Putamen (tissue), 1 donor: ENCODE measurements at places on chromosomes 1 and 21.

DNA sequence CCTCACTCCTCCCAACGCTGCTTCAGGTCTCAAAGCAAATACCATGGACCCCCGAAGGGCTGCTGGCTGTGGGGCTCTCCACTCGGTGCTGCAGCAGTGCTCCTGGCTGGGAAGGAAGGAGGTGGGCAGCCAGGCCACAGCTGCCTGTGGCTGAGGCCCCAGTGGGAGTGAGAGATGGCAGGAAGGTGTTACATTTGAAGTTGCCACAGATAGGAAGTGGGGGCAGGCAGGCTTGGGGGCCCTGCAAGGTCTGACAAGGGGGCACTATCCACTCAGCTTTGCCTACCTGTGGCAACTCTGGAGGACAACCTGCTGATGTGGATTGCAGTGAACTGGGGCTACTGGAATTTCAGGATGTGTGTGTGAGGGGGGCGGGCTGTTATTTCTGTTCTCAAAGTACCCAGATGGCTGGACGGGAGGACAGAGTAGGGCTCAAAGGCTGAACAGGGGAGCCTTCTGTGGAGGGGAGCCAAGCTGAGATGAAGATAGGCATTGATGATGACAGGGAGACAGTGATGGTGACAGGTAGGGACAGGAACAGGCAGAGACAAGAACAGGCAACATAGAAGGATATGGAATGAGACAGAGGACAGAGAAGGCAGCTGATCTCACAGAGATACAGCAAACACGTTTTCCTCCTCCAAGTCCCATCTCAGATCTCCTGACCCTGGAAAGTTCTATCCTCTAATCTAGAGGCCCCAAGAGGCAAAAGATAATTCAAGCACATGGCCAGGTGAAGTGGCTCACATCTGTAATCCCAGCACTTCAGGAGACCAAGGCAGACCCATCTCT, 1.8 kb downstream of the ZNF683 start:
- no peak for DNase-seq

- no peak for DNase-seq
Measured at GRCh38 chr1:21873174-21873573, 61.1 kb downstream of the LDLRAD2 start.

DNA sequence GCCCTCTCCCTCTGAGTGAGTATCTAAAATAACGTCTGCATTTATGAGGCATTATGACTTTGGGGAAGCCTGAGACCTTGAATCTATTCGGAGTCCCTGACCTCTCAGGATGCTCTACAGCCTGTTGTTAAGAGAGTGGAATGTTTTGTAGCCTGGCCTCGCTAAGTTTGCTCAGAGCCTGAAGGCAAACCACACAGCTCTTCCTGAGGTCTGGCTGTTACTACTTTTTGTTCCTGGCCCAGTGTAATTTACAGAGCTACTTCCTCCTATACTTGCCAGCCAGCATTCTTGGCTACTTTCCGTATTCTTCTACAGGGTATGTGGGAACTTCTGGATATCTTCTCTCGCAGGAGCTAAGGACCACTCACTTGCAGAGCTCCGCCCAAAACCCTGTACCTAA, 3.6 kb upstream of the ZMYM4 start:
- no peak for DNase-seq

GRCh38 chr1:47849591-47850261, 147.5 kb downstream of the TRABD2B start:
- no peak for DNase-seq

DNA sequence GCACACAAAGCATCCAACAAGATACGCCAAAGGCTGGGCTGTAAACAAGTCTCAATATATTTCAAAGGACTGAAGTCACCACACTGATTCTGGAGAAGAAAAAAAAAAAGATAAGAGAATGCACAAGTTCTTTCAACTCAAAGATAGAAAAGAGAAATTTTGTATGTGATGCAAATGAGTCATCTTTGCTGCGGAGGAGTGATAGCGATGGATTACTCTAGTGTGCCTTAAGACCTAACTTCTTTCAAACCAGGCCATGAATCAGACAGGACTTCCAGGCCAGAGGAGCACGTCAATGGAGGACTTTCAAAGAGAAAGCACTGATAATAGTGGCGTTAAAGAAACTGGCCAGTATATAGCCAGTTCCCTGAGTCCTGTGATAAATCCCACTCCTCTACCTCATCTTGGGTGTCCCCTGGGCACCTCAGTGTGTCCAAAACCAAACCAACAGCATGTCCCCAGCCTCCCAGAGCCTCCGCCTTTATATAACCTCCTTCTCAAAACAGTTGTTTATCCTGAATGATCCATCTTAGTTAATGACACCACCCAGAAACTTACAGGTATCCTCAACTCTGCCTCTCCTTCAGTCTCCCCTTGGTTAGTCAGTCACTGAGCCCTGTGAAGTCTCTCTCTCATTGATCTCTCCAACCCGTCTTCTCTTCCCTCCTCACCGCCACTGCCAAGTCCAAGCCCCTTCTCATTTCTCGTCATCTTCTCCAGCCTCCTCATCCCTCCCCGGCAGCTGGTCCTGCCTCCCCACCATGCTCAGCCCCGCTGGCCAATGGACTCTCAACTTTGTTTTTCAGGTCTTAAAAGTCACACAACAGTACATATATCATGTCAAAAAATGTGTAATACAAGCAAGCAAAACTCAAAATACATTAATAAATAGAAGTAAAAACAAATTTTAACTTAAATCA, 47.2 kb upstream of the IFFO2 start:
- no peak for DNase-seq

GRCh38 chr1:100543640-100544039, 5.7 kb downstream of the GPR88 start:
- DNase-seq = no peak

DNA sequence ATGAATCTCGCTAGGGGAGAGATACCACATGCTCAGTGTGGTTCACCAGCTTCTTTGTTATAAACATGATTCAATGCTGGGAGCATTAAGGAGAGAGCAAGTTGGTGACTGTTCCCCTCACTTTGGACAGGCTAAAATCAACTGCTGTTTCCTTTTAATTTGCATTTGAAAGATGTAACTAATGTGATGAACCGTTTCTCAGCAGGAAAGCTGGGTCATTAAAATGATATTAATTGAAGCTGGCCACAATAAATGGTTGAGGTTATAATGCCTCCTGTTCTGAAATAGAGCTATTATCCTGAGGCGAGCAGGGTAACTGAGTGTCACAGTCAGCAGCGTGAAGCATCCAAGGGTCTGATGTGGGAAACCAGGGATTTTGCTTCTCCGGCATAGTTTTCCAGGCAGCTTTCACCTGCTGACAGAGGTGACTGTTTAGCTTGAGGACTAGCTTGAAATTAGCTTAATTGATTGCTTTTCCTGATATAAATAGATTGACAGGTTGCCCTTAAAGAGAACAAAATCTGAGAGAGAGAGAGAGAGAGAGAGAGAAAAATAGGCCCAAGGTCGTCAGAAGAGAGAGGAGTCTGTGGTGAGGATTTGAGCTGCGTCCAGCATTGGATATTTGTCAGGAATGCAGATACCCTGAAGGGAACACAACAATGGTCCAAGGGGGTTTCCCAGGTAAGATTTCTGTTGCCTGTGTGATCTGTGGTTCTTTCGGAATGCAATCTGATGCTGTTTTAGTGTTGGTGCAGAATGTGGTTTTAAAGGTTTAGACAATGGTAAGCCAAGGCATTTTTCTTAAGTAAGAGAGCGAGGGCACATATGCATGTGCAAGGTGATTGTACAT, 209.7 kb downstream of the PATJ start:
- no peak for DNase-seq

- DNase-seq = no peak
Measured at GRCh38 chr1:56589369-56589768, 10.0 kb upstream of the PLPP3 start.

DNA sequence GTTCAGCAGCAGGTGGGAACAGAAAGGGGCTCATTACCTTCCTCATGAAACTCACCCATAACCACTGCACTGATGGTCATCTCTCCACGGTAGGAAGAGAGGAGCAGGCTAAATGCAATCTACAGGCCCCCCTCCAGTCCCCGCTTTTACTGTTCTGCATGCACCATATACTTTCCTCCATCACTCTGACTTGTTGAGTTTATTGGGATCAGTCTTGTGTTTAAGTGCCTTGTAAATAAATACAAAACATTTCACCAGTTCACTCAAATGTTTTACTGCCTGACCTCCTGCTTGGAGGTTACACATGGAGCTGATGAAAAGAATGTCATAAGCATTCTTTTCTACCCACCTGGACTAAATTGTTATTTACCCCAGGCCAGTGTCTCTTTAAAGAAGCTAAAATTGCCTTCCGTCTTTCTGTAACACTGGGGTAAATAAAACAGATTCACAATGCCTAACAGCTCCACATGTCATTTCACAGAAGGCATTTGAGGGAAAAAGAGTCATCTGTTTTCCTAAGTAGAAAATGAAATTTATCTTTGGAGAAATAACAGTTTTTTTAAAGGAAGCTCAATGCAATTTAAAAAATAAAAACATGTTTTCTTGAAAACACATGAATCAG, 30.7 kb downstream of the PTPN14 start:
- no peak for DNase-seq

DNA sequence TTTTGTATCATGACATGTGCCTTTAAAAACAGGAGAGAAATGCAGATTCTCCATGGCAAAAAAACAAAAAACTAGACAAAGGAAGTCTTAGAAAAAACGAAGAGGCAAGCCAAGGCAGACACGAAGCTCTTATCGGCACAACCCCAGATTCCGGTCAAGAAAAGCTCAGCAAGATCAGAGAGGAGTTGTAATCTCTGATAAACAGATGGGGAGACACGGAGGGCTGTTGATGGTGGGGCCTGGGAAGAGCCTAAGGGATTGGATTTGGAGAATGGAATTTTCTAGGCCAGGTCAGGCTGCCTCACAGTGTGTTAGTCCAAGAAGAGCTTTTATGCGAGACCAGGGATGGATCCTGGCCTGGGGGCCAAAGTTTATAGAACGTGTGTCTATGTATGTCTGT, 96.2 kb upstream of the AKT3 start:
- no peak for DNase-seq

GRCh38 chr1:154791292-154792166, 78.6 kb downstream of the KCNN3 start:
- DNase-seq = no peak

DNA sequence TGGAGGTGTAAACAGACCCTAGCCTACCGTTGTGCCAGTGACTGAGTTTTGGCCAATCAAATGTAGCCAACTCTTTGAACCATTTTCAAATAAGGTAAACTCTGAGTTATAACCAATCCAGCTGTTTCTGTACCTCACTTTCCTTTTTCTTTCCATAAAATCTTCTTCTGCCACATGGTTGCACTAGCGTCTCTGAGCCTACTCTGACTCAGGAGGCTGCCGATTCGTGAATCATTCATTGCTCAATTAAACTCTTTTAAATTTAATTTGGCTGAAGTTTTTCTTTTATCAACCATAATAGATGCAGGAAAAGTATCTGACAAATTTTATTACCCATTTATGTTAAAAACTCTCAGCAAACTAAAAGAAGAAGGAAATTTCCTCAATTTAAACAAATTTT, 111.5 kb upstream of the LYPLAL1 start:
- no peak for DNase-seq

DNA sequence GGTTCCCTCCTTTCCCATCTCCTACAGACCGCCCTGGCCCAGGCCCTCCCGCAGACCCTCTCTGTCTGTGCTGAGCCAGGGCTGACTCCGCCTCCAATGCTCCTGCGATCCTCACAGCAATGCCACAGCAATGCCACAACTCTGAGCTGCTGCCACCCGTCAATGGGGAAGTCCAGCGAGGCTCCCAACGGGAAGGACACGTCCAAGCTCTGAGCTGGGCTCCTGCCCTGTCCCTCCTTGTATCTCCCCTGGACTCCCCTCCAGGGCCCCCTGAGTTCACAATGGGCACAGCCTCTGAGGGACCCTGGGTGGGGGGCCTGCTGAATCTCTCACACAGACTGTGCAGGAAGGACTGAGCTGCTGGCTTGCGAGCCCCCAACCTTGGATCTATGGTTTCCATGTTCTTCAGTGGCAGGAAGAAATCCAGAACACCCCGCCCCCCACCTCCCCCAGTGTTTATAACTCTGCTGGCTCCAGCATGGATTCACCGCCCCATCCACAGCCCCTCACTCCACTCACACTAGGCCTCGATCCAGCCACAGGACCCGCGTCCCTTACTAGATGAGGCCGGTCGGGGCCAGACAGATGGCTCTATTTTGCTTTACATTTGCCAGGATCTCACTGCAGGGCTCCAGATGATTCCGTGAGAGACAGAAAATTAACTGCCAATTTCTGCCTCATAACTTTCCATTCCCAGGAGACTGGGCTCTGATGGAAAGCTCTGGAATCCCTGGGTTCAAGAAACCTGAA, 338.0 kb downstream of the MATN1 start:
- DNase-seq = no peak

- DNase-seq = no peak
Measured at GRCh38 chr1:221031458-221032203, 152.4 kb downstream of the HLX start.

DNA sequence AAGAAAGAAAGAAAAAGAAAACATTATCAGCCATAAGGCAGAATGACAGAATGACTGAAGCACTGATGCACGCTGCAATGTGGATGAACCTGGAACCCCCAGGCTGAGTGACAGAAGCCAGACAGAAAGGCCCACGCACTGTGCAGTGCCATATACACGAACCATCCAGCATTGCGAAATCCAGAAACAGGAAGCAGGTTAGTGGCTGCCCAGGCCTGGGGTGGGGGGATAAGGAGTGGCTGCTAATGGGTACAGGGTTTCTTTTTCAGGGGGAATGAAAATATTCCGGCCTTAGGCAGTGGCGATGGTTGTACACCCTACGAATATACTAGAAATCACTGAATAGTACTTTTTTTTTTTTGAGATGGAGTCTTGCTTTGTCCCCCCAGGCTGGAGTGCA, 57.0 kb downstream of the CHD5 start:
- DNase-seq = no peak

DNA sequence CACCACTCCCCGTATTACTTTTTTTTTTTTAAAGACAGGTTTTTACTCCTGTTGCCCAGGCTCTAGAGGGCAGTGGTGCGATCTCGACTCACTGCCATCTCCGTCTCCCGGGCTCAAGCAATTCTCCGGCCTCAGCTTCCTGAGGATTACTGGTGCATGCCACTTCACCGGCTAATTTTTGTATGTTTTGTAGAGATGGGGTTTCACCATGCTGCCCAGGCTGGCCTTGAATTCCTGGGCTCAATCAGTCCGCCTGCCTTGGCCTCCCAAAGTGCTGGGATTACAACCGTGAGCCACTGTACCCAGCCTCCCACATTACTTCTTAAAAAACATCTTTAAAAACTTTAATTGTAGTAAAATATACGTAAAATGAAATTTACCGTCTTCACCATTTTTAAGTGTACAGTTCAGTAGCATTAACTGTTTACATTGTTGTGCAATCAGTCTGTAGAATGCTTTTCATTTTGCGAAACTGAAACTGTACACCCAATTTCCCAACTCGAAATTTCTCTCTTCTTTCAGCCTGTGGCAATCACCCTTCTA, 77.0 kb downstream of the ZMYM4 start:
- no peak for DNase-seq

DNA sequence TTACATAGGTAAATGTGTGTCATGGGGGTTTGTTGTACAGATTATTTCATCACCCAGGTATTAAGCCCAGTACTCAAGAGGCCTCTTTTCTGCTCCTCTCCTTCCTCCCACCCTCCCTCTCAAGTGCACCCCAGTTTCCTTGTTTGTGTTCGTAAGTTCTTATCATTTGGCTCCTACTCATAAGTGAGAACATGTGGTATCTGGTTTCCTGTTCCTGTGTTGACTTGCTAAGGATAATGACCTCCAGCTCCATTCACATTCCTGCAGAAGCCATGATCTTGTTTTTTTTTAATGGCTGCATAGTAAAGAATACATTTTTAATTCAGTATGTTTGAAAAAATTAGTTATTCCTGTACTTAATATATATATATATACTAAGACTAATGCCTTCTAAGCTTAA, 107.7 kb downstream of the CLDN17 start:
- DNase-seq = no peak
